ENCODE measurements at places on chromosomes 4 and X. TPM values are rescaled to one million over a fixed set of nuclear protein-coding genes. Genes with fewer than 3 reads are reported as not detected.

DNA sequence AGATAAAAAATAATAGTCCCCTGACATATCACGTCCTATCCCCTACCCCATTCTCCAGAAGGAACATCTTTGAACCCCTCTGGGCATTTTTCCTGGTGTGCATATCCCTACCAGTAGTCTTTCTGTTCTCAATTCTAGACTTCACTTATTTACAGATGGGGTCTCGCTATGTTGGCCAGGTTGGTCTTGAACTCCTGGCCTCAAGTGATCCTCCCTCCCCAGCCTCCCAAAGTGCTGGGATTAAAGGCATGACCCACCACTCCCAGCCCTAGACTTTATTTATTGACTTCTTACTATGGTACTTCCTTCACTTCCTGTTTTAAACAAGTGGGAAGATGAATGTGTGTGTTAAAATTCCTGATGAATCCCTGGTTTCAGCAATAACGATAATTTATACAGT, 612 bp upstream of the RRAGB start:
- no peak for DNase-seq

GRCh38 chr4:1446502-1447386, 40.5 kb upstream of the NKX1-1 start:
- no peak for DNase-seq

GRCh38 chr4:124265701-124266100, 446.8 kb downstream of the ANKRD50 start:
- DNase-seq = no peak

DNA sequence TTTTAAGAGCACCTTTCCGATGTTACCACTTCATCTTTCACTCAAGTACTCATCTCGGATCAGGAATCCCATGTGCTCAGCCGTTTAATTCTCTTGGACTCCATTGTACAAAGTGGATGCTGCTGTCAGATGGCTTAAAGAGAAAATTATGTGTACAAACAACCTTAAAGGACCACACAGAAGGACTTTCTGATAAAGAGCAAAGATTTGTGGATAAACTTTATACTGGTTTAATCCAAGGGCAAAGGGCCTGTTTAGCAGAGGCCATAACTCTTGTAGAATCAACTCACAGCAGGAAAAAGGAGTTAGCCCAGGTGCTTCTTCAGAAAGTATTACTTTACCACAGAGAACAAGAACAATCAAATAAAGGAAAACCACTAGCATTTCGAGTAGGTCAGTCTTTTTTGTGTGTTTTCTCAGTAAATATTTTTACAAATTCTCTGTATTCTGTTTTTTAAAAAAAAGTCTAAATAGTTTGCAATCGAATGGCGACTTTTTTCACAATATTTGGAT, 20.1 kb downstream of the MMAA start:
- DNase-seq = no peak

GRCh38 chrX:68429216-68429615, 4.1 kb downstream of the OPHN1 start:
- no peak for DNase-seq

Gene BCLAF3
- total RNA-seq = 17.2 TPM

- DNase-seq = no peak
Observed at GRCh38 chrX:150990910-150991309, 7.8 kb downstream of the HMGB3 start.

Gene COL25A1
- 2.3 TPM for total RNA-seq

DNA sequence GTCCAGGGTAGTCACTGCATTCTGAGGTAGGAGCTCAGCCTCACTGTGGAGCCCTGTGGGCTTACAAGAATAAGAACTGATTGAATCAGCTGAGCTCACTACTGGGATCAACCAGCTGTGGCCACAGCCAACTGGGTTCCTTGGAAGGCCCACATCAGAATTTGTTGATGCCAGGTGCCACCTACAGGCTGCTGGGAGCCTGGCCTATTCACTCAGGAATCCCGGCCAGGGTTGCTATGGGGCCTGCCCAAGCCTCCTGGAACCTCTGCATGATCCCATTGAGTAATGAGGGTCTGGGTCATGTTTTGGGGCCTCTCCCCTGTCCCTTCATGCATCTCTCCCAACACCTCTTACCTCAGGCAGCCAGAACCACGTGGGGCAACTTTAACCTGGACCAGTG, 53.9 kb upstream of the KIAA1210 start:
- DNase-seq = no peak

Gene UGT2A3
- total RNA-seq = 57.7 TPM

Gene CXCL1
- 29.7 TPM for total RNA-seq

- no peak for DNase-seq
Observed at GRCh38 chrX:48918301-48918642, 552 bp downstream of the PIM2 start.

Gene RAB33A
- total RNA-seq = 2.9 TPM

GRCh38 chr4:40419231-40419912, 84.2 kb downstream of the CHRNA9 start:
- DNase-seq = no peak

DNA sequence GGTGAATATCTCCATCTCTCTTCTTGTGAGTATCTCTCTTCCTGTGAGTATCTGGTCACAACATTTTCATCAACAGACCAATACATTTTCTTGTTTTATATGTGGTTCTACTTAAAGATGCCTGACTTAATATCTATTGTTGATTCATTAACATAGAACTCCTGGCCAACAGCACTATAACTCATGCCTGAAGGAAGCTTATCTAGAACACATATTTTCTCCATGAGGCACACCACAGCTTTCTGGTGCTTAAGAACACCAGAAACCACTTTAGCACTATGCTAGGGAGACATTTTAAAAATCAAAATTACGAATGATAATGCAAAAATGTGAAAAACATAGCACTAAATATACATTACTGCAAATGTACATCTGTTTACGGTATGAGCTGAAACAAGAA, 190.4 kb downstream of the GABRB1 start:
- no peak for DNase-seq

DNA sequence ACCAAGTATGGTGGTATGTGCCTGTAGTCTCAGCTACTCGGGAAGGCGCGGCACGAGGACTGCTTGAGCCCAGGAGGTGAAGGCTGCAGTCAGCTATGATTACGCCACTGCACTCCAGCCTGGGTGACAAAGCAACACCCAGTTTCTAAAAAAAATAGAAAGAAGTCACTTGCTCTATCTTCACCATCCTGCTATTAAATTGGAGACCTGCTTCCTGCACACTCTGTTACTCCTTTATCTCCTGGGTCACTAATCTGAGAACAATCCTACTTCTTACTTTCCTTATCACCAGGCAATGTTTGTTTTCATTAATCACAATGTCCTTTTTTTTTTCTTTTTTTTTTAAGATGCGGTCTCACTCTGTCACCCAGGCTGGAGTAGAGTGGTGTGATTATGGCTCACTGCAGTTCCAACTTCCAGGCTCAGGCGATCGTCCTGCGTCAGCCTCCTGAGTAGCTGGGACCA, 16.2 kb downstream of the PRKX start:
- peak; percentile 12 for DNase-seq

DNA sequence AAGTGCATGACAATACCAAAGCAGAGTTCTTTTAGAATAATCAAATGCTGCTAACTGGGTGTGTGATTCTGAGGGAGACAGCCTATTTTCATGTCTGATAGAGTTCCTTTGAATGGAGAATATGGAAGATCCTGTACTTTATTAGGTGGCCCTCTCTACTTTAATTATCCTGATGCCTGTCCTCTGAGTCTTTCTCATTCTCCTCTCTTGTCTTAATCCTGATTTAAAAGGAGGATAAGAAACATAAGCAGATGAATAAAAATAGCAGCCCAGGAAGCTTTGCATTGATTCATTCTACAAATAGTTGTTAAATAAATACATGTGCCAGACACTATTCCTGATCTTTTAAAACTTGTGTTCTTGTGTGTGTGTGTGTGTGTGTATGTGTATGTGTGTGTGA, 387.3 kb downstream of the SPRY1 start:
- DNase-seq = no peak

- no peak for DNase-seq
Observed at GRCh38 chr4:108943371-108943770, 180.5 kb upstream of the ETNPPL start.

DNA sequence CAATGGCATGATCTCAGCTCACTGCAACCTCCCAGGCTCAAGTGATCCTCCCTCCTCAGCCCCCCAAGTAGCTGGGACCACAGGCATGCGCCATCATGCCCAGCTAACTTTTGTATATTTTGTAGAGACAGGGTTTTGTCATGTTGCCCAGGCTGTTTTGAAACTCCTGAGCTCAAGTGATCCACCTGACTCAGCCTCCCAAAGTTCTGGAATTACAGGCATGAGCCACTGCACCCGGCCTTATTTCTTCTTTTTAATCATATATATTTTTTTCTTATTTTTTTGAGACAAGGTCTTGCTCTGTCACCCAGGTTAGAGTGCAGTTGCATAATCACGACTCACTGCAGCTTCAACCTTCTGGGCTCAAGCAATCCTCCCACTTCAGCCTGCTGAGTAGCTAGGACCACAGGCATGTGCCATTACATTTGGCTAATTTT, 184.0 kb downstream of the TSPAN5 start:
- DNase-seq = no peak

GRCh38 chrX:39821709-39822095, 276.1 kb downstream of the BCOR start:
- DNase-seq = no peak

DNA sequence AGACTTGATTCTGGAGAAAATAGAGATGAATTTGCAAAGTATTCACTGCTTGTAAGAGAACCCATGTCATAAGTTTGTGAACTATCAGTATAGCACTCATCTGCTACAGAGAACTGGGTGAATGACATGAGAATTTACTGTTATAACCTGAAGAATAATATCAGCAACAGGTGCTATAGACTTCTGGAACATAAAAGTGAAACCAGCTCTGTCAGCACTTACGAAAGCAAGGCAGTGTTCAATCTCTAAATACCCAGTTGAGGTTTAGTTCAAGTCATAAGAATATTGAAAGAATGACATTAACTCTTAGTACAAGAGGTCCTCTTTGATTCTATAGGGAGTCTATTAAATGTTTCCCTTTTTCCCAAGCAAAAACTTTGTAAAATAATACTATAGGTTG, 232.9 kb upstream of the ANKRD50 start:
- DNase-seq = no peak

Gene SERTM2
- total RNA-seq = 0.35 TPM

Gene RRH
- 0.44 TPM for total RNA-seq

GRCh38 chr4:18105030-18106011, 83.8 kb upstream of the LCORL start:
- DNase-seq = no peak

- no peak for DNase-seq
Observed at GRCh38 chr4:185286571-185286970, 77.2 kb downstream of the SNX25 start.

- DNase-seq = no peak
Observed at GRCh38 chr4:73732759-73733431, 7.5 kb upstream of the CXCL8 start.

Gene GLRA3
- not detected for total RNA-seq

Gene GPM6B
- total RNA-seq = 16.0 TPM

GRCh38 chrX:129679901-129680300, 25.1 kb upstream of the APLN start:
- DNase-seq = no peak

- DNase-seq = no peak
Observed at GRCh38 chr4:88606832-88607231, 14.6 kb downstream of the HERC3 start.

Gene STOX2
- total RNA-seq = 31.8 TPM

Gene EPHA5
- 0.22 TPM for total RNA-seq

Gene H2BW2
- total RNA-seq = not detected

DNA sequence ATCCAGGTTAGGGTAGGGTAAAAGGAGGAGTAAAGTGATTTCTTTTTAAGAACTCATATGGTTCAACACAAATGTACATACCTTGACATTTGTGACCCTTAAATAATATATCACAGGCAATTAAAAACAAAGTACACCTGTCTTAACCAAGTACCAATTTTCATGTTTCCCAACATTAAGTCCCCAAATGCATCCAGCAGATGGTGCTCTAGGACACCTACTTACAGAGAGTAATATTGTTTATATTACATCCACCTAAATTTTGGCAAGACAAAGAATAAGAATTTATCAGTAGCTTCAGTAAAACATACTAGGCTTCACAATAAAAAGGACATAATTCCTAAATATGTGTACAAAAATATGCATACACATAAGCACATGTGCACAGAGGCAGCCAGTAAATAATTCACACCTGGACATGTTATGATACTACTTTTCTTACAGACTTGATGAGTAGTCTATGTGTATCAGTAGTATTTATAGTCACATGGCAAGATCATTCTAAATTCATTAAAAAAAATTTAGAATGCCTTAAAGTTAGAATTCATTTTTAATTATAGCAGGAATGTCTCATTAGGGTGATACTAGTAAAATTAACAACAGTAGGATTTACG, 219.7 kb downstream of the DCLK2 start:
- peak; percentile 64 for DNase-seq

- no peak for DNase-seq
Observed at GRCh38 chr4:120327276-120327675, 260.6 kb upstream of the MAD2L1 start.

GRCh38 chr4:184274286-184274951, 56.7 kb upstream of the ENPP6 start:
- no peak for DNase-seq

GRCh38 chr4:181821039-181822004, 421.9 kb upstream of the TENM3 start:
- no peak for DNase-seq

Gene VCX2
- total RNA-seq = not detected

Gene PDCL2
- not detected for total RNA-seq

GRCh38 chrX:39936886-39937770, 160.6 kb downstream of the BCOR start:
- DNase-seq = peak; percentile 44

DNA sequence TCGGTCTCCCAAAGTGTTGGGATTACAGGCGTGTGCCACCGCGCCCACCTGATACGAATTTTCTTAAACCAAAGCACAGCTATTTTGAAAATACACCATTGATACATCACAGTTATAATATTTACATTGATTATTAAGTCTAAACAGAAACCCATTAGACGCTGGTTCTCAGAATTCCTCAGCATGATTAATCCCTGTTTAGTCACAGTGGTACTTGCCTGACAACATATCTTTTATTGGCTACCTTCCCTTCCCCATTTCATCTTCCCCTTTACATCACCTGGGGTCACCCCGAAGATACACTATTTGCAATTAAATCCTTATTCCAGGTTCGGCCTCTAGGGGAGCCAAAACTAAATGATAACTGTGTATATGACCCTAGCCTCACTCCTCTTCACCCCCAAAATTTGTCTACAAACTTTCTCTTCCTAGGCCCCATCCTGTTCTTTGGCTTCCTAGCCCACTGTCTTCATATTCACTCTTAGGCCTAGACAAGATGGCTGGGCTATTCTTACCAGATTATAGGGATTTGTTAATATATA, 36.8 kb upstream of the IL1RAPL1 start:
- DNase-seq = no peak

DNA sequence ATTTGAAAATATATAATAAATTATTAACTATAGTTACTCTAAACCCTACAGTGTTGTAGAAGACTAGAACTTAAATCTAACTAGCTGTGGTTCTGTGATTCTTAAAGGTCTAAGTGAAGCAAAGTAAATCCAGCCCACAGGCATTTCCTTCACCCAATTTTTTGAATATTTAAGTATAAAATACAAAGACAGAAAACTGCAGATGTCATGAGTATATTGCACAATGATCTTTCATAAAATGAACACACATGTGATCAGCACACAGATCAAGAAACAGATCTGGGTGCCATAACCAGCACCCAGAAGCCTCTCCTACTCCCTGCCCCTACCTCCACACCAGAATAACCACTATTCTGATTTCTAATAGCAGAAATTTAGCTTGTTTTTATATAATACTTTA, 82.9 kb downstream of the CAMK2D start:
- DNase-seq = no peak

Gene SH3D19
- total RNA-seq = 36.8 TPM

GRCh38 chrX:130296743-130297142, 28.0 kb upstream of the ZNF280C start:
- DNase-seq = peak; percentile 0

Gene PDLIM3
- 19.6 TPM for total RNA-seq

Measured in kidney (tissue), 22 donors.